ENCODE measurements at places on chromosomes 3 and 15.

GRCh38 chr15:83063551-83063950 is 3.5 kb downstream of the BTBD1 start:
- DNase-seq = no peak

DNA sequence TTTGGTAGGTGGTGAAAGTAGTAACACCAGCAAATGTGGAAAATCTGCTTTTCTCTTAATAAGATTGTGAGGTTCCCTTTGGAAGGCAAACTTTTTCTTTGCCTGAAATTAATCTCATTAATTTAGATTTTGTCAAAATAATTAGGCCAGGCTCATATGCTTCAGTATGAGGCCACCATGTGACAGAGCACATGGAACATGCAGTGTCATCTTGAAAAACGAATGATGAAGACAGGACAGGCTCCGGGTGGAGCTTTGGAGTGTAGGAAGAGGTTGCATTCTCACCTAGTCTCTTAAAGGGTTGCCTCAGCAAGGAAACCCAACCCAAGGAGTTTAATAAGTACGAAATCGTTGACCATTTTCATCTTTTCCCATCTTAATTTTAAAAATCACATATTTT is 18.6 kb upstream of the LZTFL1 start:
- no peak for DNase-seq

DNA sequence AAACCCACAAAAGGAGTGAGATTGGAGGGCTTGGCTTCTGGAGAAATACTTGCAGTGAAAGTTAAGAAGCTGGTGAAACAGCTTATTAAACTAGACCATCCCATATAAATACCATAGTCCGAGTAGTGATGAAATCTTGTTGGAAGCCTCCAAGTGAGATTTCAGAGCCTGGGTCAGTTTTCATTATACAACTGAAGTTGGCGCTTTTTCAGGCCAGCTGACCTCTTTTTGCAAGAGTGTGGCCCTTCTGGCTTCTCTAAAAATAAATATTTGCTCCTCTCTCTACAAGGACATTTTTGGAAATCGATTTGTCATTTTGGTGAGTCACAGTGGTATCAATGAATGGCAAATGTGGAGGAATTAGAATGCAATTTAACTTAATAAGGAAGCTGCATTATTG is 51.2 kb upstream of the THRB start:
- no peak for DNase-seq

DNA sequence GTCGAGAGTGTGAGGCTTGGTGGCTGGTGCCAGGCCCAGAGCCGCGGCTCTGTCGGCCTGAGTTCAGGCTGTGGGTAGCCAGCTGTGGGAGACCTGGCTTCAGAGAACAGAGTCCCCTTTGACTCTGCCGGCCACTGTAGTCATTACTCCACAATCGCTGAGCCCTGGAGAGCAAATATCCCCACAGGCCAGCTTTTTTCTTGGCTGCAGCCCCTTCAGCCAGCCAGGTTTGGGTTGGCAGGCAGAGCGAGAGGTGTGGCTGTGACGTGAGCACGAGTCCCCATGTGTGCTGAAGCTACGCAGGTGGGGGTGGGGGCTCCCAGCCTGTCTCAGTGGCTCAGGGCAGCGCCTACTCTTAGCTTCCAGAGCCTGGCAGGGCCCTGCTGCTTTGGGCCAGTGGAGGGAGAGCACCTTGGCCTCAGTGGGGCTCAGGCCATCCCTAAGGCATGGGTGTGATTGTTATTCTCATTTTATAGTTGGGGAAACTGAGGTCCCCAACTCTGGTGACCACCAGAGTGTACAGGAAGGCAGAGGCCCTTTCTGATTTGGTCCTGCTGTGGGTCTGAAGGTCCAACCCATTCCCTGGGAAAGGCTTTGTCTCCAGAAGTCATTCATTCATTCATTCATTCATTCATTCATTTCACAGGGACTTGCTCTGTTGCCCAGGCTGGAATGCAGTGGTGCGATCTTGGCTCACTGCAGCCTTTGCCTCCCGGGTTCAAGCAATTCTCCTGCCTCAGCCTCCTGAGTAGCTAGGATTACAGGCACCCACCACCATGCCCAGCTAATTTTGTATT is 45.7 kb upstream of the LCTL start:
- no peak for DNase-seq

DNA sequence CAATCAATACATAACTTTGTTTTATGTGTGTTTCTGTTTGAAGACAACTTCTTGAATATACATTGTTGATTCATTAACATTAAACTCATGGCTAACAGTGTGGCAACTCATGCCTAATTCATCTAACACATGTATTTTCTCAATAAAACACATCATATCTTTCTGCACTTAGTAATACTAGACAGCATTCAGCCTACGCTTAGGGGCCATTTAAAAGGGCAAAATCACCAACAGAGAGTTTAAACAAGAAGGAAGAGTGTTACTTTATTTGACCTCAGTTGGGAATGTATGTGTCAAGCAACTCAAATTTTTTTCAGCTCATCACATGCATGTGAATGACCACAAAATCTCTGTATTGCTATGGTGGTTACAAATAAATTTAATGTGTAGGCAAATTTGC is 128.8 kb upstream of the AADACL2 start:
- DNase-seq = no peak

DNA sequence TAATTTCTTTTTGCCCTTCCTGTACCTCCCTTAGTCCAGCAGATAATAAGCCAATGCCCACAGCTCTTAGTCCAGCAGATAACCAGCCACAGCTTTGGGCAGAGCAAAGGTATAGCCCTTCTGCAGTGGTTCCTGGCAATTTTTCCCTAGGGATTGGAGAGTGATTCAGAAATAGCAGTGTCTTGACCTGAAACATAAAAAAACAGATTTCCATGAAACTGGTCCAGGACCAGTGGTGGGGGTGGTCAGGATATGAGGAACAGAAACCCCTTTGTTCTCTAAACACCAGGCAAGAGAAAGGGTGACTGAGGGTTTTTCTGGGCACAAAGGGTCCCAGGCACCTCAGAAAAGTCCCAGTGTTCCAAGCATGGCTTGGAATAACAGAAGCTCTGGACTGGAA is 103.4 kb downstream of the ARRDC4 start:
- DNase-seq = no peak

DNA sequence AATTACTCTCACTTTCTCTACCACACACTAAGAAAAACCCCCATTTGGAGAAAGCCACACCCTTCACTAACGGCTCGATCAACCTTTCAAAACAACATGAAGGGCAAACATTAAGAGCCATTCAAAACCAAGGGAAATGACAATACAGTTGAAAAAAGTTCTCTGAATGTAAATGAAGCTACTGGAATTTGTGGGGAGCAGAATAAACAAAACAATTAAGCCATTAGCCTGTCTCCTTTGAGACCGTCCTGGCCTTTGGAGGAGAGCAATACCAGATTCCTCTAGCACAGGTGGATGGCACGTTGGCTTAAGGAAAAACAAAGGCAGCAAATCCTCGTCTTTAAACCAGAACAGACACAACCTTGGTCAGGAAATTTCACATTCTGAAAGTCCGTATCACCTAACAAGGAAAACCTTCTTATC is 18.7 kb downstream of the MYO1E start:
- DNase-seq = peak; percentile 87

- no peak for DNase-seq
These were observed 107.0 kb downstream of the RPLP1 start for GRCh38 chr15:69559440-69560190.

DNA sequence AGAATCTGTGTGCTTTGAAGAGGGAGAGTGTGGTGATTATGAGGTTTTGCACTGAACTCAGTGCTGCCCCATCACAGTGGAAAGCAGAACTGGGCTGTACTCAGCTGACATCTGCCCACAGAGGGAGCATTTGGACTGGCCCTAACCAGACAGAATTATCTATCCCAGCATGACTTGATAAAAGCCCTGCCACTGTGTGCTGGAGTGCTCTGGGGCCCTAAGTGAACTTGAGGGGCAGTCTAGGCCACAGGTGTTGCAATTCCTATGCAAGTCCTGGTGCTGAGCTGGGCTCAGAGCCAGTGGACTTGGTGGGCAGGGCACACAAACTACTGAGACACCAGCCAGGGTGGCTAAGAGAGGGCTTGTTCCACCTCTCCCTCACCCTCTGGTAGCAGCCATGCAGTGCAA is 269.2 kb upstream of the CTNNB1 start:
- no peak for DNase-seq

GRCh38 chr3:197833930-197834715 is 43.1 kb downstream of the LRCH3 start:
- DNase-seq = no peak

DNA sequence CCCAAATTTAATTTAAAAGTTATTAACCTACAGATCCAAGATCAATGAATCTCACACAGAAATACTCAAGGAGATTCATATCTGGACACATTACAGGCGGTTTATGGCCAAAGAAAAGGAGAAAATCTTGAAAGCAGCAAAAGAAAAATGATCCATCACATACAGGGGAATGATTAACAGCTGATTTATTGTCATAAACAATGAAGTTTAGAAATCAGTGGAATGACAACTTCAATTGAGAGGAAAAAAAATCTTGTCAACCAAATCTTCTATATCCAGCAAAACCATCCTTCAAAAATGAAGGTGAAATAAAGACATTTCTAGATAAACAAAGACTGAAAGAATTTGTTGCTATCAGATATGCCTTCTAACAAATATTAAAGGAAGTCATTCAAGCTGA is 156.2 kb upstream of the SEMA6D start:
- no peak for DNase-seq

DNA sequence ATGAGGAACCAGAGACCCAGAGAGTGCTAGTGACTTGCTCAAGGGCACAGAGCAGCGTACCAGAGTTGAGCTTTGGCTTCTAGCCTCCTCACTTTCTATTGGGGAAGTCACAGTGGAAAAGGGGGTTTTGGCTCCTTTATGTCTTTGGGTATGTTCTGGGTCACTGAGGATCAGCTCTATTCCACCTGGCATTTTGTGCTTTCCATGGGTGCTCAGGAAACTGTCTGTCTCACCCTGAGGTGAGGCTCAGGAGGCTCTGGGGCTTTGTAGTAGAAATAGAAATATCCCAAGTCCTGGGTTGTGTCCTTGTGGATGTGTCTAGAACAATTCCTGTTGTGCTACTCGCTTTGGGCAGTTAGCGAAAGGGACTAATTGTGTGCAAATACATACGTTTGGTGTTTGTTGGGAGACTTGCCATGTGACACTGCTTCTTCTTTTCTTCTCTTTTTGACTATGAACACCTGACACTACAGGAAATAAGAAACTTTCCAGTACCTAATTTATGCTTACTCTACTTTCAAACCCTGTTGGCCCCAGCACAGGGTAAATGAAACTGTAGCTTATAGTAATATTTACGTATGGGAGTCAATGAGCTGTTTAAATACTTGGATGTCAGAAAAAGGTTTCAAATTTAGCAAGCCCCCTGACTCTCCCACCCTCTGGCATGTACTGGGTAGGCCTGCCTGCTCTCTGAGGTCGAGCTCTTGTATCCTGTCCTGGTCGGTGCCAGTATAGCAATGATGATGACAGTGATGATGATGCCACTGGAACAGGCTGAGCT is 35.6 kb downstream of the SMAD3 start:
- no peak for DNase-seq

DNA sequence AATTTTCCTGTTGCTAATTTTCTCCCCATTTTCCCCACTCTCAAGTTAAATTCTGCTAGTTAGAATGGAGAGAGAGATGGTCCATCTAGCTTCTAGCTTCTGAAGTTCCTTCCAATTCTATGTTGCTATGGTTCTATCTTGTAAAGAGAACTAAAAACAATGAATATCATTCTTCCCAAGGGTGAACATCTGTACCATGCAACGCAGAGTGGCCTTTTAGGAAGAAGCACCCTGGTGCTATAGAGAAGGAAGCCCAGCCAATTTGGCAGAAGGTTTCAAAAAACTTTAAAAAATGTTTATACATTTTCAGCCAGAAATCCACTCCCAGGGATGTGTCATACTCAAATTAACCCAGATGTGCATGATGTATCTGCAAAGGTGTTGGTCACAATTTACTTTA is 149.1 kb downstream of the SEMA6D start:
- no peak for DNase-seq

GRCh38 chr15:42695527-42696071 is 41.3 kb downstream of the CDAN1 start:
- no peak for DNase-seq

DNA sequence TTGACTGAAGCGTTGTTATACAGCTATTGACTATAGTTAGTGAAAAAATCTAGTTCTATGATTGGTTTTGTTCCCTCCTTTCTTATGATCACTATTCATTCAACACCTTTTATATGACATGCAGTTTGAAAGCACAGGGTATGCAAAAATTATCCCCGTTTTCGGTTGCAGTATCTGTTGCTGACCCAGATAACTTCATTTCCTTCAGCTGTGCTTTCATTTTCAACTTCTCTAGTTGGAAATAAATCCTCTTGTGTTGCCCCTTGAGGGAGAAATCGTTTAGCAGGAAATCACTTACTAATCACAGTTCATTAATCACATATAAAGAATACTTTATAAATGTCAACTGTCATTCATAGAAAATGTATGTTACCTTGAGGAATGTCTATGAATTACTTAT is 55.1 kb downstream of the MBNL1 start:
- DNase-seq = no peak

GRCh38 chr15:58513008-58513407 is 81.2 kb downstream of the LIPC start:
- DNase-seq = no peak

GRCh38 chr3:16071206-16071605 is 103.3 kb upstream of the GALNT15 start:
- no peak for DNase-seq

- DNase-seq = no peak
These were observed 89.9 kb upstream of the RORA start for GRCh38 chr15:61318802-61319525.

Measured in NT2/D1 (cell line).